ENCODE measurements at places on chromosomes 2 and 18. TPM values are rescaled to one million over a fixed set of nuclear protein-coding genes. Genes with fewer than 3 reads are reported as not detected.

PKDCC gene
- total RNA-seq: 32.9 TPM

LYG2 gene
- not detected for total RNA-seq

IGFBP5 gene
- 0.19 TPM for total RNA-seq

INO80C gene
- total RNA-seq: 20.8 TPM

FAHD2A gene
- 29.1 TPM for total RNA-seq

AAK1 gene
- 21.4 TPM for total RNA-seq

CNTNAP5 gene
- total RNA-seq: not detected

All from A549 treated with DMSO at 1 μM for 4 hours (cell line).